ENCODE measurements at places on chromosomes 1 and 21.

GRCh38 chr1:40926441-40926840 lies 53.1 kb upstream of the CTPS1 start:
- no peak for DNase-seq

- no peak for DNase-seq
These were observed 22.5 kb downstream of the VPS26C start for GRCh38 chr21:37244501-37245095.

GRCh38 chr1:14598498-14599182 lies at the start of gene KAZN:
Gene KAZN, plus strand, starts transcription at chr1:14598685.
- peak; percentile 60 for DNase-seq

DNA sequence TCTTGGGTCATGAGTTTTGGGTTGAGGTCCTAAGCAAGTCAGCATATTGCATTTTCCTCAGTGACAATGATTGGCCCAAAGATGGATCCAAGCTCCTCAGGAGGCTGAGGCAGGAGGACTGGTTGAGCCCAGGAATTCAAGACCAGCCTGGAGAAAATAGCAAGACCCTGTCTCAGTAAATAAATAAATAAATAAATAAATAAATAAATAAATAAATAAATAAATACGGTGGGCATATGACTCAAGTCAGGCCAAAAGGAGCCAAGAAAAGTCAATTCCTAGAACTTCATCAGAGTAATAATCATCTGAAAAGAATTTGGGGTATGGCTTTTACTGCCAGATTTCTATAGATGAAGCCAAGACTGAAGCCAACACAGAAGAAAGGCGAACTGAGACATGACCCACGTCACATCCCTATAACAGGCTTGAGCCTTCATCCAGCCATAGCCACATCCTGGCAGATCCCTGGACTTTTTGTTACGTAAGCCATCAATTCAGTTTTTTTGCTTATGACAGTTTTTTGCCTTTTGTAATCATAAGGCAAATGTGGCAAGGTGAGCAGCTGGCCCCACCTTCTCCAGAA lies 88.5 kb upstream of the NFASC start:
- no peak for DNase-seq

- no peak for DNase-seq
These were observed 93.0 kb downstream of the FGGY start for GRCh38 chr1:59389847-59390246.
